ENCODE measurements at places on chromosomes 5 and 9.

DNA sequence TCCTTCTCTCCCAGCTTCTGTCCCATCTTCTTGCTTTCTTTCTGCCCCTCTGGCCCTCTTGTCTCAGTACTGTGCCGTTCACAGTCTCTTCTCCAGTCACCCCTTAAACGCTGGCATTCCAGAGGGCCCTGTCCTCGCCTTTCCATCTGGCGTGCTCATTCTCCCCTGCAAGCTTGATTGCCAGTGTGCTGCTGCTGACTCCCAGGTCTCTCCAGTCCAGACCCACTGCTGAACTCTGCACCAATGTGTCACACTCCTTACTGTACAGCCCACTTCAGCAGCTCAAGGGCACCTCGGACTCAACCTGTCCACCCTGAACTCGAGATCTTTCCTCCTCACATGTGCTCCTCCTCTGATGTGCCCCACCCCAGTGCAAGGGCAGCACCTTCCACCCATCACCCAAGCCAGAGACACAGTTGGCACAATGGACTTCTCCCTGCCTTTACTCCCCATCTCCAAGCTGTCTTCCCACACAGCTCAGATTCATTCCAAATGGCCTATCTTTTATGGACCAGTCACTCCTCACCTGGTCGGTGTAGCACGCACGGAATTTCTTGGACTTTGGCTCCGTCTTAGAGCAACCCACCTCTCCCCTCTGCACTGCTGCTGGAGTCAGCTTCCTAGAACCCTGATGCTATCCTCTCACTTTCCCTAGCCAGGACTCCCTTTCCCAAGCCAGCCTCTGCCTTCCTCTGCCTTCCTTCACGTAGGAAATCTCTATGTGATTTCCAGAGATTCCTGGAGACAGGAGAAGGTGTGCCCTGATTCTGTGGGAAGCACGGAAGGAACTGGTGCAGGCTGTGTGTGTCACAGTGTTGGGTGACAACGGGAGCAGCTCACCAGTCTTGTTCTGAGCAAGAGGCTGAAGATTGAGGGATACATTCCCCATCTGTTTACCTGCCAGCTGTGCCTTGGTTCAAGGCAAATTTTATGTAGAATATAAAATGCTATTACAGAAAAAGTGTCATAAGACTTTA lies 26.0 kb upstream of the SLC2A8 start:
- DNase-seq: no peak

GRCh38 chr9:92426501-92427145 lies 2.4 kb upstream of the OMD start:
- peak; percentile 84 for DNase-seq

DNA sequence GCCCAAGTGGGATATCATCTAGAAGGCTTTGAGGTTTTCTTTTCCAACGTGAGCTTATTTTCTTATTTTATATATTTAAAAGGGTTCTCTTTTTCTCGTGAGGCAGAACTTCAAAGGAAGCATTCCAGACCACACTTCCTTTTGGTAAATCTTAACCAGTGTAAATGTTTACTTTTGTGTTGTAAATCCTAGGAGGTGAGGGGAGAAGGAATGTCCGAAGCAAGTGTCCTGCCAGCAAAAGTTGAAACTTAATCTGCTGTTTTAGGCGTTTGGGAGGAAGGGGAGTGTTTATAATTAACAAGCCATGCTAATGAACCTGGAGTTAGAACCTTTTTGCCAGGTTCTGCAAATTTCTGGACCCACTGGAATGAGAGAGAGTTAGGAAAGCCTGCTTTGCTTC lies 37.9 kb downstream of the WWC1 start:
- no peak for DNase-seq

DNA sequence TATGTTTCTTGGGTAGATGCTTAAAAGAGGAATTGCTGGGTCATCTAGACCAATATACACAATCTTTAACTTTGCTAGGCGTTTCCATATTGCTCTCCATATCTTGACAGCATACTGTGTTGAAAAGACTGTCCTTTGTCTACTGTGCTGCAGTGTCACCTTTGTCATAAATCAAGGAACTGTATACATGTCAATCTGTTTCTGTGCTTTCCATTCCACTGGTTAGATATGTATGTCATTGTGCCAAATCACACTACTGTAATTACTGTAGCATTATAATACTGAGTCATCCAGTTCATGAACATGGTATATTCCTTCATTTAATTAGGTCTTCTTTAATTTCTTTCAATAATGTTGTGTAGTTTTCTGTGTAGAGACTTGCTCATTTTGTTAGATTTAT lies 149.7 kb upstream of the RASGRF2 start:
- no peak for DNase-seq

GRCh38 chr5:107361945-107362344 lies 308.8 kb downstream of the EFNA5 start:
- no peak for DNase-seq

DNA sequence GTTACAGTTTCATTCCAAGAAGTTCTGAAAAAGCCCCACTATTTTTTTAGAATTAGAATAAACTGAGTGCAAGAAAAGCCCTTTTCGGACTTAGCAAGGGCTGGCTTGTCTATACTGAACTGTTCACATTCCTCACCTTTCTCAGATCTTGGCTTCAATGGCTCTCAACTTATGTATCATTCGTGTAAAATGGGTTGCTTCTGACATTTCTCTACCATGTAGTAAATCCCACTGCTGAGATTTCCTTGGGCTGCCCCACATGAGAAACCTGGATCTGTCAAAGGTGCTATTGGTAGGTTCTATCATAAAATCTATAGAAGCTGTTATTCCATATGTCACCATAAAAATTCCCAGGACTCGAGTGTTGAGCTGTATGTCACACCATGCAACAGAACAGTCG lies 454.3 kb downstream of the CTNND2 start:
- DNase-seq: no peak

GRCh38 chr9:99666571-99666970 lies 155.1 kb upstream of the NR4A3 start:
- DNase-seq: no peak

DNA sequence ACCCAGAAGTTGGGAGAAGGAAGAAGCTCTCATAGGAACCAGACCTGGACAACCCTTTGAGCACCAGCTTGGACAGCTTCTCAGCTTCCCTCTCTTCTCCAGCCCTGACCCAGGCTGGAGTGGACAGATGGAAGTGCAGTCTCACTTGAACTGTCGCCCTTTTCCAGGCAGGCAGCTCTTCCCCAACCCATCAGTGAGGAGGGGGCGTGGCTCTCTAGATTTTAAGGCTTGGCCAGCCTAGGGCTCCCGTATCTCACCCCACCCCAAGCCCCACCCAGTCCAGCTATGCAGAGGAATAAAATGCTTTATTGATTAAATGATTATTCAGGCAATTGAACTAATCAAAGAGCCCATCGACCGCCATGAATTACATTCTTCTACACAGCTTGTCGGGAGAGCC lies 2.2 kb downstream of the PAX5 start:
- DNase-seq: no peak

DNA sequence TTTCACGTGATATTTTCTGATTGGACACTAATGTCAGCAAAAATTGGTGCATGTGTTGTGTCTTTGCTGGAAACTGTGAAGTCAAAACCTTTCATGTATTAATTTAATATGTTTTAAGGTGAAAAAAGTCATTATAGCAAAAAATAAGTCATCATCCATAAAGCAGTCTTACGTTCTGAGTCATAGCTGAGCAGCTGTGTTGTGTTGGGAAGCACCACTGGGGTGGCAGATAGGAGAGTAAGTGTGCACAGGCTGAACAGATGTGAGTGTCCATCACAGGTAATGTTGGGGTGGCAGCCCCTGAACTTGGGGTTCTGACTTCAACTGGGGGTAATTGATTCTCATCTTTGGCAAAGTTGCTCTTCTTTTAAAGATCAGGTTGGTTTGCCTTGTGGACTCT lies 156.8 kb downstream of the NXNL2 start:
- DNase-seq: no peak

DNA sequence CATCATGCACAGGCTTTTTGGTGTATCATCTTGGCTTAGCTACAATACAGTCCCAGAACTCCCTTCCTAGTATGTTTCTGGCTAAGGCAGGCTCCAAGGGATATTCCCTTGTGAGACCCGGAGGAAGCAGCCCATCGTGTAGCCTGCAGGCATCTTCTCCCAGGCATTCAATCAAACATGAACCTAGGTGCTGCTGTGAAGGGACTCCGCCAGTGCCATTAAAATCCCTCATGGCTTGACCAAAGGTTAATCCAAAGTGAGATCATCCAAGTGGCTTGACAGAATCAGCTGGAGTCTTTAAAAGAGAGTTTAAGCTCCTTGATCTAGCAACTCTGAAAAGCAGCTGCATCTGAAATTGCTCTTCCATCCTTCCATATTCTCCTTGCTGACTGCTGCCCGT lies 333.9 kb downstream of the DIRAS2 start:
- no peak for DNase-seq

GRCh38 chr5:32277798-32278197 lies 34.9 kb downstream of the MTMR12 start:
- no peak for DNase-seq

GRCh38 chr5:52705720-52706119 lies 82.0 kb upstream of the ITGA1 start:
- DNase-seq: no peak

All from NCI-H2171 (cell line).